ENCODE measurements at places on chromosomes 3 and 15.

- DNase-seq = no peak
These were observed 1.8 kb downstream of the GRK7 start for GRCh38 chr3:141764986-141765385.

GRCh38 chr3:136136454-136136853 is 59.7 kb downstream of the MSL2 start:
- DNase-seq = no peak

DNA sequence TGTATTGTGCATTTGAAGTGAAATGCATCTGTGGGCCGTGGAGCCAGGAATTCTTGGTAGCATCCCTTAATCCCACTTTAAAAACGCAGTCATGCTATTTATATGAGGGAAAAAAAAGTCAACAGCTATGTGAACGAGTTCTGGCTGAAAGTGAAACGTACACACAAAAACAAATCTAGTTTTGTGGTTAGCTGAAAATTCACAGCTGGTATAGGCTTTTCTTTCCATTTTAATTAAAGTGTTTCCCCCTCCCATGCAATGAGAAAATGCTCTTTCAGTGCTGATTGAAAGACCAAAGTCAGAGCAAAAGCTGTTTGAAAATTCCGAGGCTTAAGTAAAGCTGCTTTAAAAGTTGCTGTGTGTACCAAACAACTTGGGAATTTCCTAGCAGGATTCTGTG is 297.4 kb downstream of the PLCL2 start:
- no peak for DNase-seq

DNA sequence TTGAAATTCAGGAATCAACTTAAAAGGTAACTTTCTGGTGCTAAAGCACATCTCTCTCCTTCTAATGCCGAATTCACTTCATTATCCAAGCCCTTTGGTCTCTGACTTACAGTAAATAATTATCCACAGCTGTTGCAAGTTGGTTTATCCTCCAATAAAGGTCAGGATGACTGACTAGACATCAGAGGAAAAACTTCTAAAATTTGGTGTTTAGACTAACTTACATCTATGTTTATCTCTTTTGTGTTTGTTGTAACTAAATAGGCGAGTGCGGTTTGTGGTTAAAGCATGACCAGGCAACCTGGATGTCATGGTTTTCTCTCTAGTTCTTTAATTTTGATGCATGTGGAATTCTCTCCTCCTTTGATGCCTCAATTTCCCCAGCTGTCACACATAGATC is 237.4 kb upstream of the LRTM1 start:
- no peak for DNase-seq

GRCh38 chr15:45155739-45156138 is 25.9 kb downstream of the DUOX1 start:
- DNase-seq = no peak

- no peak for DNase-seq
These were observed 288.8 kb downstream of the CNTN6 start for GRCh38 chr3:1381647-1382036.

DNA sequence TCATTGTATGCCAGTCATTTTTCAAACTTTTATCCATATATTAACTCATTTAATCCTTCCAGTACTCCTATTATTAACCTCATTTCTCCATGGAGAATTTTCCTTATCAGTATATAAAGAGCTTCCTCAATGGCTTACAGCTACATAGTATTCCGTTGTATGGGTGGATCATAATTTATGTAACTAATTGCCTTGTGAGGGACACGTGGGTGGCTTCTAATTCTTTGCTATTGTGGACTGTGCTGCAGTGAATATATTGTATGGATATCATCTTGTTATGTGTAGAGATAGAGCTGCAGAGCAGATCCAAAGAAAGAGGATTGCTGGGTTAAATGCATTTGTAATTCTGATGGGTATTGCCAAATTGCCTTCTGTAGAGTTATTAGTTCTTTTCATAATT is 25.2 kb downstream of the PML start:
- no peak for DNase-seq

DNA sequence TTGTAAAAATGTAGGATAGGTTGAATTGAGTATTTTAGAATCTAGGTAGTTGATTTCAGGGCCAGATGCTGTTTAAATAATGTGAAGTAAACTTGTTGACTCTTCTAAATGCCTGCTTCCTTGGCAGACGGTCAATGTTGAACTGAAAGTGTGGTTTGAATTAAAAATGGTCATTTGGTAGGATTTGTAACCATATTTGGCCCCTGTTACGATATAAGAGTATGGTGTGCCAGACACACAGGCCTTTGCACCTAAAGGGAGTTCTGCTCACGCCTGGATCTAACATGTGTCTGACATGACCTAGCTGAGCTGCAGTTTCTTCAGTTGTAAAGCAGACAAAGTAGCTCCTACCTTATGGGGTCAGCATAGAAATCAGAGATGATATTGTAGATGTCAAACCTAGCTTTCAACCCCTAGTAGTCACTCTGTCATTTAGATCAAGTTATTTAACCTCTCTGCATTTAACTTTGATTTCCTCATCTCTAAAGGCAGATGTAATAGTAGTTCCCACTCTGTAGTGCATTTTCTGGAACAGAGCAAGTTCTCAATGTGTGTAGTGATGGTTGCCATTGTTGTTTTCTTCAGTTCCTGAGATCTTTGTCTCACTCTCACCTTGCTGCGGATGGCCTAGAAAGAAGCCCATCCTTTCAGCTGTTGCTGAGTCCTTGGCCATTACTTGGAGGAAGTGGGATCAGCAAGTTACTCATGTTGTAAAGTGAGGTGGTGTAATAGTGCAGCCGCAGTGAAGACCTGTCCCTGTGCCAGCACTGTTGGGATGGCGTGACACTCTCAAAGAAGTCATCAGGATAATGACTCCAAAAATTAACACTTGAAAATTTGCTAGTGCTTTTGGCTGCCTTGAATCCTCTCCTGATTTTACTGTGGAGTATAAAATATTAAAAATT is 90.2 kb downstream of the GHSR start:
- no peak for DNase-seq

DNA sequence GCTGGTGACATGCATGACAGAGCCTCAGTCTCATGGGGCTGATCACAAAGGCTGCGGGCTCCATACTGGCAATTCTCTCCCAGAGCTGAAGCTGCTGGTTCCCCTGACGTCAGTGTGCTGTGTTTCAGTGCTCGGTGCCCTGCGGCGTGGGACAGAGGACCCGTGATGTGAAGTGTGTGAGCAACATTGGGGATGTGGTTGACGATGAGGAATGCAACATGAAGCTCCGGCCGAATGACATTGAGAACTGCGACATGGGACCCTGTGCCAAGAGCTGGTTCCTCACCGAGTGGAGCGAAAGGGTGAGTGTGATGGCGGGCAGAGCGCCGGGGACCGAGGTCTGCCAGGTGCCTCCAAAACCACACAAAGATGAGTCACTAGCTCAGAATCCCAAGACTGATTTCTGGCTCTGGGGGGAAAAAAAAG is 62.0 kb upstream of the NR2E3 start:
- no peak for DNase-seq

DNA sequence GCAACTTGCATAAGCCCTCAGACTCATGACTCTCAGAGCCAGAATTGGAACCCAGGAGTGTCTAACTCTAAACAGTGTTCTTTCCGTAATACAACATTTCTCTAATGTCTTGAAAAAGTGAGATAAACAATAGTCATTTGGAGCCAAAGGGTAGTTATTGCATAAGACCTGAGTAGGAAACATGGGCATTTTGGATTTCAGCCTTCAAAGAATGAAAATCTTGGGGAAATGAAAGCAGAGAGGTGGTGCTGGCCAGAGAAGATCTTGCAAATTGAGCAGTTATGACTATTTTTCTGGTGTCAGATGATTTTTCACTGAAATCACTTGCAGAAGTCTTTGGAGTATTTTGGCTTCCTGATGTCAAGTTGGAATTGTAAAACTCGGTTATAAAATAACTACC is 379.4 kb downstream of the DIPK2A start:
- DNase-seq = no peak

- DNase-seq = no peak
These were observed 257.7 kb upstream of the PEX5L start for GRCh38 chr3:180294282-180295027.

DNA sequence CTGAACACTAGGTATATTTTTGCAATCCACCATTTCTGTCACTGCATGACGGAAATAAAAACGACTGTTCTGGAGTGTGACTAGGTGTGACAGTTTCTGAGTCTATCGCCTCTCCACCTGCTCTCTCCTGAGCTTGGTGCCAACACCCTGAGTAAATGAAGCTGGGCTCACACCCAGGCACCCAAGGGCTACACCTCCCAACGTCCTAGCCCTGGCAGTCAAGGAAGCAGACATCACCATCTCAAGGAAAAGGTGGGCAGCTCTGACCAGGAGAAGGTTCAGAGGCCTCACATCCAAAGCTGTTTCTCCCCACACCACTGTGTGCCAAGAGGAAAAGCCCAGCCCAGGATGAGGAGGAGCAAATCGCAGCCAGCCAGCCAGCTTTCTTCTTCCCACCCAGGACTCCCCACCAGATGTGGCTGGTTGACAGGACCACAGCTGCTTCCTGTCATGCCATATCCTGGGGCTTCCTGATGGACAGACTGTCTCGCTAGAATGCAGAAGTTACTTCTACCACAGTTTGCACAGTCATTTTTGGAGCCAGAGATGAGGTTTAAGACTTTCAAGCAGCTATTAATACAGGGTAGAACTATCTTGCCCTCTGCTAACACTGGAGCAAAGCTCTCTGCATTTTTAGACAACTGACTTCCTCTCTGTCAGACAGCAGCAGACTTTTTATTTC is 3.3 kb downstream of the SCAMP2 start:
- peak; percentile 78 for DNase-seq

DNA sequence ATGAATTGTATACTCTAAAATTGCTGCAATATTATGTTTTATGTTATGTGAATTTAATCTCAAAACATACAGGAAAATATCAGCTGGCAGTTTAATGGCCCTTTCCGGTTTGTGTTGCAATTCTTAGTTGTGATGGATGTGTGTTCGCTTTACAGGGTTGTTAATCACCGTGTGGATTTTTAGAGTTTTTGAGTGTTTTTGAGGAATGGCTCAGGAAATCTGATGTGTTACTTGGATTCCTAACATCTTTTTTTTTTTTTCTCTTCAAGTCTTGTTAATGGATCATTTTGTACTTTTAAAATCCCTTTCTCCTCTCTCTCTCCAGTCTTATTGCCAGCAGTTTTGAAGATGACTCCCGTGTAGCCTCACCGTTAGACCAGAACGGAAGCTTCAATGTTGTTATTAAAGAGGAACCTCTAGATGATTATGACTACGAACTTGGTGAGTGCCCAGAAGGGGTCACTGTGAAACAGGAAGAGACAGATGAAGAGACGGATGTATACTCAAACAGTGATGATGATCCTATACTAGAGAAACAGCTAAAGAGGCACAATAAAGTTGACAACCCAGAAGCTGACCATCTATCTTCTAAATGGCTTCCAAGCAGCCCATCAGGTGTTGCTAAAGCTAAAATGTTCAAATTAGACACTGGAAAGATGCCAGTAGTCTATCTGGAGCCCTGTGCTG is 35.7 kb downstream of the MGA start:
- peak; percentile 78 for DNase-seq
